ENCODE measurements at places on chromosomes 2 and 18.

- no peak for DNase-seq
Observed at GRCh38 chr2:65061910-65062339, 5.7 kb downstream of the CEP68 start.

- DNase-seq: no peak
Observed at GRCh38 chr2:77034445-77034844, 487.7 kb downstream of the LRRTM4 start.

DNA sequence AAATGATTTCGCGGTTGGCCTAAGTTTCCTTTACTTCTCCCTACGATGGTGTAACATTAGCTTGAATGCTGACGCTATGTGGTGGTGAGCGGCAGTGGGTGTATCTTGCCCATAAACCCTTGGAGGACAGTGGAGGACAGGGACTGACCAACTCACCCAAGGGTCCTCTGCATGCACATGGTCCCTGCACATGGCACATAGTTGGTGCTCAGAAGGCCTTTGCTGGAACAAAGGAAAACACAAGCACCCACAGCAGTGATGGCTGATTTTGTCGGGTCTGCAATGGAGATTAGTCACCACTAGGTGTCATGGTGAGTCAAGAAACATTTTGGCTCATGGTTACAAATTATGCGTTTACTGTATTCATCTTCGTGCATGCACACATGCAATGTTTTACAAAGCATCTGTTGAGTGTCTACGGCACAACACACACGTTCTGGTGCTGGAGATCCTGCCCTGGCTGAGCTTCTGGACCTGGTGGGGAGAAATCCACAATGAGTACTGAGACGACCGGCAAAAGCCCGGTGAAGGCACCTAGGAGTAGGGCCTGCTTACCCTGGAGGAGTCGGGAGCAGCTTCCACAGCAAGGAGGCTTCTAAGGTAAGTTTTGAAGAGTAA is 44.0 kb downstream of the PDCL3 start:
- peak; percentile 54 for DNase-seq

DNA sequence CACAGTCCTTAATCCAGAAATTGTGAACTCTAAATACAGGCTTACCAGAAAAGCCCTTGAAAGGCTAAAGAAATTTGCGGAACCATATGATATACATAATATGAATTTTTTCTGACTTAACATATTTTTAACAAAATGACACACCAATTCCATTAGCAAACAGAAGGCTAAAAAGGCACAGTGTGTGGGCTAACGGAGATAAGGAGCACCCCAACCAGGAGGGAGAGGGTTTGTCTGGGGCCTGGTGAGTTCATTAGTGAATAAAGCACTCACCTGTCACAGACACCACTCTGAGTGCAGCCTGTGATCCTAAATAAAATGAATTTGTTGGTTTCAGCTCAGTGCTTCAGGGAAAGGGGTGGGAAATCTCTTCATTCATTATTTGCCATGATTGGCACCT is 2.7 kb upstream of the FECH start:
- DNase-seq: no peak

GRCh38 chr2:191847764-191848163 is 876 bp upstream of the CAVIN2 start:
- DNase-seq: no peak

- DNase-seq: no peak
Observed at GRCh38 chr2:23505218-23505983, 120.4 kb downstream of the KLHL29 start.

- no peak for DNase-seq
Observed at GRCh38 chr18:50458796-50459195, 84.0 kb downstream of the SKA1 start.

DNA sequence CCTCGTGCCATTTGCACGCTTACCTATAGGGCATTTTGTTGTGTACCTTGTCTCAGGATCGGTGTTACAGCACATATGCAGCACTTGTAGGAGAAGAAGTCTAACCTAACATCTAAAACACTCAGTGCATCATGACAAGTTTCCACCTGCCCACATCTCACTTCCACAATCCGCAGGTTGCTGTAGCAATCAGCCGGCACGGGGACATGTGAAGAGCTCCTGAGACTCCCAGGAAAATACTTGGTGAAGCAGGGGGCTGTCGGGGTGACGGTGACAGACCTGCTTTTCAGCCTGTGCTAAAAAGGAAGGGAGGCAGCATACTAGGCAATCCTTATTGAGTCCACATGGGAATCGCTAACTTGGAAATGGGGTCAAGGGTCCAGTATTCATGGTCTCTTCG is 172.2 kb downstream of the MYT1L start:
- DNase-seq: no peak

- DNase-seq: no peak
Observed at GRCh38 chr2:182422864-182423263, 4.0 kb downstream of the PDE1A start.

- no peak for DNase-seq
Observed at GRCh38 chr2:32633040-32633439, 5.2 kb downstream of the TTC27 start.

DNA sequence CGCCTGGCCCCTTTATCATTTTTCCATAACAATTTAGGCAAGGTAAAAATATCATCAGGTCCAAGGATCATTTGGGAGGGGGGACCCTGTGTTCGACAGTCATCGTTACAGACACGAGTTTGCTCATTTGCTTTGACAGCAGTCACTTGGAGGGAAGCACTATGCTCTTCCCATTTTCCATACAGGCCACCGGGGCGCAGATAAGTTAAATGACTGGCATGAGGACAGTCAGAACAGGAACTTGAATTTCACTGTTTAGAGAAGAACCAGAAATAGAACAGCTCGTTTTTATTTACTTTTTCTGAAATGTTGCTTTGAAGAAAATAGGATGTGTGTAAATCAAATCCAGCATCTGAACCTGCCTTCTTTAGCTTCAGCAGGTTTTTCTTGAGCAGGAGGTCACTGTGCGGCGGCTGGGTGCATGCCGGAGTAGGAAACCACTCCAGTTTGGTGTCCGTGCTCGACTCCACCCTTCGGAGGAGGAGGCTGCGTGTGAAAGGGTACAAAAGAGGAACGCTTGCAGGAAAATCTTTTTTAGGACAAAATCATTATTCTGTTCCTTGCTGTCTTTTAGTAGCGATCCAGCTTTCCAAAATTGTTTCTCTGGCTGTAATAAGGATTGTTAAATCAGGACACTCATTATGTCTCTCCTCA is 15.2 kb downstream of the NPAS2 start:
- no peak for DNase-seq

- no peak for DNase-seq
Observed at GRCh38 chr18:9506046-9506792, 30.9 kb downstream of the RALBP1 start.

GRCh38 chr18:5073026-5073944 is 123.8 kb downstream of the AKAIN1 start:
- peak; percentile 29 for DNase-seq

GRCh38 chr18:55249550-55249949 is 290.3 kb upstream of the CCDC68 start:
- DNase-seq: peak; percentile 43

- DNase-seq: no peak
Observed at GRCh38 chr18:75454022-75454795, 26.7 kb upstream of the SMIM21 start.

DNA sequence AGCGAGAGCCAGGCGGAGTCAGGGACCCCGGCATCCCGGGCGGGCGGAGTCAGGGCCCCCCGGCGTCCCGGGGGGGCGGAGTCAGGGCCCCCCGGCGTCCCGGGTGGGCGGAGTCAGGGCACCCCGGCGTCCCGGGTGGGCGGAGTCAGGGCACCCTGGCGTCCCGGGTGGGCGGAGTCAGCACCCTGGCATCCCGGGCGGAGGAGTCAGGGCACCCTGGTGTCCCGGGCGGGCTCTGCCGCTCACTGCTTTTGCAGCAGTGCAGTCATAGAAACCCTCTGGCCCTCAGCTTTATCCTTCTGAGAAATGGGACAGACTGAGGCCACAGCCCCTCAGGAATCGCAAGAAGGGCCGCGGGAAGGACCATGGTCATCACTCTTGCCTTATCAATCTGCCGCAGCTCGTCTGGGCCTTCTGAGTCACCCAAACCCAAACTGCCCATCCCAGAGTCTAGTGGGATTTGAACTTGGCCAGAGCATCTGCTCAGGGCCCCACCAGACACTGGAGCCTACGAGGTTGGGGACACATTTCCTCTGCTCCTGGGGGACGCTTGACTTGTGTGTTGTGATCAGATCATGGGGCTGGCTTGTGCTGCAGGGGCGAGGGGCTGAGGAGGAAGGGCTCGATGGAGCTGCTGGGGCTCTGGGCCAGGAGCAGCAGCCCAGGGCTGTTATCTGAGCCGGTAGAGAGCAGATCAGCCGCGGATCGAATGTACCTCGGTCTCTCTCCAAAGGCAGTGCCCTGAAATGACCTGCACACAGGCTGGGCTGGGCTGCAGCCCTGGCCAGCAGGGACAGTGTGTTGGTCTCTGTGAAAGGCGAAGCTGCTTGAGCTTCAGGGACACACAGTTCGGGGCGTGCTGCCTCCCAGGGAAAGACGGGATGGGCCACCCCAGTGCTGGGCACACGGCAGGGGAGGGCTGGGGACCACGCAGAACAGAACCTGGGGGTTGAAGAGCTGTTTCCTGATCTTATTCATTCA is 290.1 kb upstream of the HDAC4 start:
- no peak for DNase-seq

DNA sequence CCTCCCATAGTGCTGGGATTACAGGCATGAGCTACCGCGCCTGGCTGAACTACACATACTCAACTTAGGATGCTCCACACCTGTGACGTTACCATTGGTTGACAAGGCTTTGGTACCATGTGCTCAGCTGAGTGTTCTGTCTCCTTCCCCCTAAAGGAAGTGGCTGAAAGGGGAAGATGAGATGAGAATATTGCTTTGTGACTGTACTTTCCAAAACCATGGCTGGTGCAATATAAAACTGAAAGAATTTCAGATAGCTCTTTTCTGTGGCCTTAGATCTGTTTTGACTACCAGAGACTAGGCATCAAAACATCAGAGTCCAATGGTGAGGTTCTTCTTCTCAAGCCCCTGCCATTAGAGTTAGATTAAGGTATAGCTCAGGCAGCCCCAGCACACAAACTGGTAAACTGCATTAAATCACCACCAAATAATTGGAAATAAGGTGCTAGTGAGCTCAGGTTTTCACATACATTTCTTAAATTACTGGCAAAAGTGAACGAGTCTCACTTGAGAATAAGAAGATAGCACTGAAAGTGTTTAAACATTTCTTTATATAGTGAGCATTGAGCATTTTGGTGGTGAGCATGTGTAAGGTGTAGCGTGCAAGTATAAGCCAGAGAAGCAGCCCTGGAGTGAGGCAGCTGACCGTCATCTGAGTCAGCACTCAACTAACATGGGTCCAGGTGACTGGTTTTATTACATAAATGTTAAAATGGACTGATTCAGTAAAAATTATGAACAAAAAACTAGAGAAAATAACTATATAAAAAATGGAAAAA is 113.5 kb upstream of the FZD5 start:
- no peak for DNase-seq

DNA sequence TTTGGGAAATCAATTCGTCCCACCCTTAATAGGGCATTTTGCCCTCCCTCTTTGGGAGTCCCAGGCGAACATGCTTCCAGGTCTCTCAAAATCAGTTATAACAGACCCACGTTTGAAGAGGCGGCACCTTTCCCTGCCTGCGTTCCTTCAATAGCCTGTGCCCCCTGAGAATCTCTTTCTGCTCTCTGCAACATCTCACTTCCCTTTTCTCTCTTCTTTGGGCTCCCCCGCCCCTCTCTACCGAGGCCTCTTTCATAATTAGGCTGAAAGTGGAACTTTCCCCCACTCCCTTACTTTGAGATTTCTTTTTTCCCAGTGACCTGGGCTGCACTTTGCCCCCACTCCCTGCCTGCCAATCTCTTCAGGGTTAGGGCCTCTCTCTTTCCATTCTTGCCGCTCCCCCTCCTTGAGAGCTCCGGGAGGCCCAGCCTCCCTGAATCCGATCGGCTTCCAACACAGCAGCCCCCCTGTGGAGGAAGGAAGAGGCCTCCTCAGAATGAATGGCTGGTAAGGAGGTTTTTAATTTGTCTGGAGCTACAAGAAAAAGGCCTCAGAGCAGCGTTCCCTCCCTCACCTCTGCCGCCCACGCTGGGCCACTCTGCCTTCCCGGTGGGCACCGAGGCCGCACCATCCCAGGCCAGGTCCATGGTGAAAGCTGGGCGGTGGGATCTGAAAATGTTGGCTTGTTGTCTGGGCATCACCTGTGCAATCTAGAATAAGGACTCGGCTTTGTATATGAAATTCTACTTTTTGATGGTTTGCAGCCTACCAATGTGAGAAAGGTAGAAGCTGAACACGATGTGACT is 162.6 kb upstream of the SIX3 start:
- DNase-seq: no peak

DNA sequence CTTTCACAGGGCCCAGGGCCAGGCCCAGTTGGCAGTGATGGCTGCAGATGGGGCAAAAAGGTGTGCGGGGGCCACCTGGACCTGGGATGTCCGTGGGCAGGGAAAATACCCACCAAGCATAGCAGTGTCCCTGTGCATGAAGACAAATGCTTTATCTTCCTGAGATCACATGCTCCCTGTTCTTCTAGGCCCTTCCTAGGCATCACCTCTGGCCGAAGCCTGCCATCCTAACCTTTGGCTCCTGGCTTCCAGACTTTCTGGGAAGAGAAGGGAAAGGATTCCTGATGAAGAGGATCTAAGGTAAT is 105.0 kb upstream of the SMAD2 start:
- DNase-seq: no peak

DNA sequence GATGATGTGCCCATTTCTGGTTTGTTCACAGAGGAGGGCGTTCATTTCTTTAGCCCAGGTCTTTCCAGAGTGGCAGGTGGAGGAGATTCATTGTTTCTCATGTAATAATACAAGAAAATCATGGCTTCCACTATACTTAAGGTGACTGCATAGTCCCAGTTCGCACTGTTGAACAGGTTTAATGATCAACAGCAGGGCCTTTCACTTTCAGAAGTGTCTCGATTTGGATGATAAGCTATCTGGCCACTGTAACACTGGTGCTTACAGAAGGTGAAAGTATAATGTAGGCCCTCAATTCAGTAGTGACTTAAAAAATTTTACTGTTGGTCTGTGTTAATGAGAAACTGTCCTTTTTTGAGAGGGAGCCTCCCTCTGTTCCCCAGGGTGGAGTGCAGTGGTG is 1.4 kb downstream of the RMC1 start:
- DNase-seq: no peak

DNA sequence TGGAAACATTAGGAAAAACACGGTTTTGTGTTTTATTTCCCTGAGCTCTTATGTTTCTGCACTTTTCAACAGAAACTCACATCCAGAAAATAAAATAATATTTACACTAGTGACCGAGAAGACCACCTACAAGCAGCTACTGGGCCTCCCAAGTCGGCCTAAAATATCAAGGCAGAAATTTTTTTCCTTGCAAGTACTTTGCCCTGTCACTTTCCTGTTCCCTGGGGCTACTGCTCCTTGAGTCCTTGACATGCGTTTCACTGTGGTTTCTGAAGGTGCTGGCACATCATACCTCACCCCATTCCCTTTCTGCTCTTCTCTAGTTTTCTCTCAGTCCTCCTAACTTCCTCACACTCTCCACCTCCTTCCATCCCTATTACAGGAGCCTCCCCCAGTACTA is 279.1 kb downstream of the AGPS start:
- DNase-seq: no peak

- no peak for DNase-seq
Observed at GRCh38 chr2:129606496-129607270, 372.8 kb upstream of the RAB6C start.
